ENCODE measurements at places on chromosomes 2 and 18.

GRCh38 chr2:85394261-85394681 is 15.9 kb downstream of the CAPG start:
- DNase-seq: no peak

GRCh38 chr2:111535404-111535803 is 348.6 kb downstream of the ANAPC1 start:
- no peak for DNase-seq

GRCh38 chr2:70475266-70475665 is 78.4 kb downstream of the TGFA start:
- no peak for DNase-seq

DNA sequence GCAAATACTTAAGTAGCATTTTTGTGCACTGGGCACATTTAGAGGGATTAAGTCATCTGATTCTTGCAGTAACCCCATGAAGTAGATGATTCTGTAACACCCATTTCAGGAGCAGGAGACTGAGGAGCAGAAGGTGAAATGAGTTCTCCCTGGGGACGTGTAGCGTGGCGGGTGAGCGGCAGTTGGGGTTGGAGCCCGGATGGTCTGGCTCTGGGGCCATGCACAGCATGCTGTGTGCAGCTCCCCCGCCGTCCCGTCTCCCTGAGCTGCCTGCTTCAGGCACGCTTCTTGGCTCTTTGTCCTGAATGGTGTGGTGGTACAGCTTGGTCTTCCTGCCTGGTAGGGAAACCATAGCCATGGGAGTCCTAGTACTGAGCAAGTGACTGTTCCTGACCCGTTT is 32.4 kb downstream of the INPP4A start:
- no peak for DNase-seq

- no peak for DNase-seq
Observed at GRCh38 chr2:165294912-165295311, 55.7 kb downstream of the SCN2A start.

DNA sequence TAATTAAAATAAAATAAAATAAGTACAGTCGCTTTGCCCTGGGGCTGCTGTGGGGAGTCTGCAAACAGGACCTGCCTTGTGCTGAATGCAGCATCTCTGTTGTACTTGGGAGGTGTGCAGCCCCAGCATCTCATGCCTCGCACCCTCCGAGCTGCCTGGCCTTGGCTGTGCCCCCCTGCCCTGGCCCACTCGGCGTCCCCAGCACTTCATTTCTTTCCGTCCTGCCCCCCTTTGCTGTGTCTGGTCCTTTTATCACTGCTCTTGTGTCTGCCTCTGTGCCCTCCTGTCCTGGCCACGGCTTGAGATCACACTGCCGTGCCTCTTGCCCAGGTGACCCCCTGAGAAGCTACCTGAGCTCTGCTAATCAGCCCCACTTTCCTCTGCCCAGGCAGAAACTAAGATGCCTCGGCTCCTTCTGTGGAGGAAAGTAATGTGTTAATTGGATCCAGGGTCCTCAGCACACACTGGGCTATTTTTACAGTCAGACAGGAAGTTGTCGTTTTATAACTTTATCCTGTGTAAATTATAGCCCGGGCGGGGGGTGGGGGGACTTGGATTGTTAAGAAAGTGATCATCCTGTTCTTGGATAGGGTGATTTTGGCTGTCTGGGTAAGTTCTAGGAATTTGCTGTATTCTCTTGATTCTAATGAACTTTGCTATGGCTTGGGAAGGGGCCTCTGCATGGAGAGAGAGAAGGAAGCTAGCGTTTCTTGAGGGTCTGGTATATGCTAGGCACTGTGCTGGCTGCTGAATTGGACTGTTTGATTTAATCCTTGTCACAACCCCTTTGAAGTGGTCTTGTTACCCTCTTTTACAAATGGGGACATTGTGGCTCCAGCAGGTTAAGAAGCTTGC is 69.4 kb downstream of the AGAP1 start:
- DNase-seq: no peak

DNA sequence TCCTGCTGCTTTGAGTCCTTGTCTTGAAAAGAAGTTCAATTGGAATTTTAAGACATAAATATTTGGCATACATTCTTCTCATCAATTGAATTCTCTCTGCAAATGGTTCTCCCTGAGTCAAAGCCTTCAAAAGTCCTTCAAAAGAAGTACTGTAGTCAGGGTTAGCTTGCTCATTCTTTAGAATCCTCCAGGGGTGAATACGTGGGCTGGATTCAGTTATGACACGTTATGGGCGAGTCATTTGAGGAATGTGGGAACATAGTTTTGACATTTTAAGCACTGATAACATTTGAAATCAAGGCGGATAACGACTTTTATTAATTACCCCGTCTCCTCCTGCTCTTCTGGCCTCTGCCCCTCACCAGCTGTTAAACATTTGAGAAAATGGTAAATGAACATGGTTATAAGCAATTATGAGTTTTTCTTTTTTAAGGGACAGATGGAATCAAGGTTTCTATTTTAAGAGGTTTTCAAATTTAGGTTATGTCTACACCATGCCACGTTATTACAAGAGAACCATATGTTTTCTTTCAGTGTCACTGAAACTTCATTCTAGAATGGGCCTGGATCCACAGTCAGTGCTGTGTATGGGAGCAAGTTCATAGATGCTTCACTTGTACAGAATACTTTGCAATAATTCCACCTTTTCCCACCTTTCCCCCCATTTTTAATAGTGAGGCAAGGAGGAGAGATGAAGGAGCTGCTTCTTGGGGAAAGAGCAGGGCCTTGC is 273.1 kb downstream of the TSN start:
- no peak for DNase-seq

DNA sequence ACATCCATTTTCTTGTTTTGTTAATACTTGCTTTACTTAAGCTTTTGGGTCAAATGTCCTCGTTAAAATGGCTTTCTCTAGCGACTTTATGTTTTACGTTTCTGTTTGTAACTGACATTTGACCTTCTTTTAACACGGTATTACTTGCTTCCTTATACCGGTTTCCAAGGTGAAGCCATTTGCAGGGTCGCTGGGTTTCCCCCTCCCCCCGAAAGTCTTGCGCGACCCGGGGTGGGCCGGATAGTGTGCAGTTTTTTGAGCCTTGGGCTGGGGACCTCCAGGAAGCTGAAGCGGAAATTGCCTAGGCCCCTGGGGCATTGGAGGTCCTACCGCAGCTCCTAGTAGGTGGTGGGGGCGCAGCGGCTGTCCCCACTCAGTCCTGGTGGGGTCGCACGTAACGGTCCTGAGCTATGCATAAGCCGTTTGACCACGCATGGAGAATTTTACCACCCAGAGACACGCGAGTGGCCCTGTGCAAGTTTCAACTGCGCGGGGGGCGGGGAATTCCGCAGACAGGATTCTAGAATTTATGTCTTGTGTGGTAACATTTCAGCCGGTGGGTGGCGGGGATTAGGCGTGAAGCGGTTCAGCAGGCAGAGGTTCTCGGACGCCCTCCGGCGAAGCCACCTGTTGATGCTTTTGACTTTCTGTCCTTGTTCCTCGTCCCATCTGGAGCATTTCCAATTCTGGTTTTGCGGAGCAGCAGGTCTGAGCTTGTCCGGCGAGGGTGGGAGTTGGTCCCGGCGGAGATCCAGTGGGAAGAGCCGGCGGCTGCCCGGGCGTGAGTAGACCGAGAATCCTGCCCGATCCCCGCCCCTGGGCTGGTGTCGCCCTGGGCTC is 2.4 kb downstream of the CFLAR start:
- DNase-seq: peak; percentile 97

- no peak for DNase-seq
Observed at GRCh38 chr2:239579081-239579480, 178.3 kb upstream of the HDAC4 start.

GRCh38 chr18:3368193-3368592 is 81.8 kb upstream of the TGIF1 start:
- DNase-seq: no peak

DNA sequence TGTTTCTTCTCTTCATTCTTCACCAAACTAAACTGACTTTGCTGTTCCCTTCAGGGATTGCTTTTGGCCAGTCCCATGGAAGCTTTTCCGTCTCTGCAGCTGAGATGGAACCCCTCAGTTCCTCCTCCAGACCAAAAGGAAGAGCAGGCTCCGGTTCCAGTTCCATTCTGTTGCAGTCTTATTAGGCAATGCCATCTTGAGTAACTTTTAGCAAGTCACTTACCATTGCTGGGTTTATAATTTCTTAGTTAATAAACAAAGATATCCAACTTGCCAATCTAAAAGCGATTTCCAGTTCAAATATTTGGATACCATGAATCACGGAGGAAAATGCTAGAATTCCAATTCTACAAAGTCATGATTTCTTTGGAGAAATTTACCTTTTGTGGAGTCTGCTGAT is 214.3 kb upstream of the LYPD1 start:
- no peak for DNase-seq

All from kidney (tissue), 22 donors.